ENCODE measurements at places on chromosomes 3 and 15.

DNA sequence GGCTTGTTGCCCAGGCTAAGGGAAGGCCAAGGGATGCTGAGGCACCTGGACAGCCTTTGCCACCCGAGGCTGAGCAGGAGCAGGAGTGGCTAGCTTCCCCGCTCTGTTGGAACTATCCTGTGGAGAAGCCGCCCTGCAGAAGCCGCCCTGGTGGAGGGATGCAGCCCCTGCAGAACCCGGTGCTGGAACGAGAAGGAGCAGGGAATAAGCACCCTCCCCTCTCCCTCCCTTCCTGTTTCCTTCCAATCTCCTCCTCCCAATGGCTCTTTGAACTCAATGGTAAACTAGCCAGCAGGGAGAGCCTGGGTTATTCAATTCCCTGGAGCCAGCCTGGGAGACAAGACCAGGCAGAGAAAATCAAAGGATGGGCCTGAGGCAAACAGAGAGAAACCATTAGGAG is 11.8 kb upstream of the HRG start:
- no peak for DNase-seq

DNA sequence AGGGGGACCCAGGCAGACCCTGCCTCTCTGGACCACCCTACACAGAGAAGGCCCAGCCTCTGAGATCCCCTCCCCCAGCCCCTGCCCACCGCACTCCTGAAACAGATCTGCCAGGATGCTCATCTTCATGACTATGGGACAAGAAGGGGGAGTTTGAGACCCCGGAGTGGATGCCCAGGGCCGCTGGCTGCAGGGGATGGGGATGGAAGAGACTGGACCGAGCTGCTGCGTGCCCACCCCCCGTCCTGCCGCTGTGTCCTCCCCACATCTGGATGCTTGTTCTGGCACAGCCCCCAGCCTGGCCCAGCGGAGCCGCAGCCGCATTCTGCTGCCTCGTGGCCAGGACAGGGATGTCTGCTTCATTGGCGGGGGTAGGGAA is 30.3 kb upstream of the SEMA3F start:
- no peak for DNase-seq

DNA sequence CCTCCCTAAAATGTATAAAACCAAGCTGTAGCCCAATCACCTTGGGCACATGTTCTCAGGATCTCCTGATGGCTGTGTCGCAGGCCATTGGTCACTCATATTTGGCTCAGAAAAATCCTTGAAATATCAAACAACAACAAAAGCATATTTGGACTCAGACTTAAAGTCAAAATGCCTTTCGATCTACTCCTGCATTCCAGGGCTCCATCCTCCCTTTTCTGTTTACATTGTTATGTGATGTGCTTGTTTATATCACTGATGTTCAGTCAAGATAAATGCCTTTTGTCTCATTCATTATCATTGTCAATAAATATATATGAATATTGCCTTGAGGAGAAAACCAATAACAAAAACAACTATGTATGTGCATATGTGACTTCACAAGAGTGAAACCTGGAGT is 31.7 kb downstream of the HGD start:
- no peak for DNase-seq

GRCh38 chr3:123186695-123187094 is 15.0 kb upstream of the SEC22A start:
- DNase-seq: no peak

DNA sequence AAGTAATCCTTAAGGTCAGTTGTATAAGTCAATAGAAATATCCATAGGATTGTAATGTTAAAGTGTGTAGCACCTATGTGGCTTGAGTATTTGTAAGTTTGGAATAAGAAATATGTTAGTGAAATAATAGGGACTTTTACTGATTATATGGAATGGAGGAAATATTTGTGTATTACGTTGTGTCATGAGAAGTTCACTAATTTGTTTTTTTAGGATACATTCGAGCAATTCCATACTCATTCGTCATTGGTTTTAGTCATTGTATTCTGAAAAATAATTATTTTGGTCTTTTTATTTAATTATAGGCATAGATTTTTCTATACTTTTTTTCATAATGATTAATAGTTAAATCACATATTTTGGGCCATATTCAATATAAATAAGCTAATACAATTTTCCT is 21.0 kb downstream of the MBNL1 start:
- DNase-seq: no peak

GRCh38 chr15:45376967-45377608 is 1.3 kb downstream of the GATM start:
- no peak for DNase-seq

GRCh38 chr3:115784739-115785536 is 161.6 kb downstream of the GAP43 start:
- DNase-seq: no peak

DNA sequence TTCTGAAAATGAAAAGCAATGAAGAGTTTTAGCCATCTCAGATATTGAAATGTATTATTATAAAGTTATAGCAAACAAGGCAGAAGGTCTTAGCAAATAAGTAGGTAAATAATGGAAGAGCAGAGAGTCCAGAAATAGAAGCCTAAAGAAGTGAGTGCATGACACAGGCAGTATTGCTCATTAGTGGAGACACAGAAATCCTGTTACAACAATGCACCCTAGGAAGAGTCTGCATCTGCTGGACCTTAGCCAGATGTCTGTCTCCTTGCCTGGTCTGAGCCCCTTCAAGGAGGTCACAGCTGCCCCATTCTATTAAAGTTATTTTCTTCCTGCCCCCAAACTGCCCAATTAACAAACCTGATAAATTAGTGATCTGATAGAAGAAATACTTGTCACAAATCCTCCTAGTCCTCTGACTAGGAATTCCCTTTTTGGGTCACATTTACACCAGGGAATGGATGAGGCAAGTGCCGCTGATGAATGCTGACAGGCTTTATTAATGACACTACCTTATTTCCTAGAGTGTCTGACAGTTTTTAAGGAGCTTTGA is 51.9 kb downstream of the HOMER2 start:
- no peak for DNase-seq

DNA sequence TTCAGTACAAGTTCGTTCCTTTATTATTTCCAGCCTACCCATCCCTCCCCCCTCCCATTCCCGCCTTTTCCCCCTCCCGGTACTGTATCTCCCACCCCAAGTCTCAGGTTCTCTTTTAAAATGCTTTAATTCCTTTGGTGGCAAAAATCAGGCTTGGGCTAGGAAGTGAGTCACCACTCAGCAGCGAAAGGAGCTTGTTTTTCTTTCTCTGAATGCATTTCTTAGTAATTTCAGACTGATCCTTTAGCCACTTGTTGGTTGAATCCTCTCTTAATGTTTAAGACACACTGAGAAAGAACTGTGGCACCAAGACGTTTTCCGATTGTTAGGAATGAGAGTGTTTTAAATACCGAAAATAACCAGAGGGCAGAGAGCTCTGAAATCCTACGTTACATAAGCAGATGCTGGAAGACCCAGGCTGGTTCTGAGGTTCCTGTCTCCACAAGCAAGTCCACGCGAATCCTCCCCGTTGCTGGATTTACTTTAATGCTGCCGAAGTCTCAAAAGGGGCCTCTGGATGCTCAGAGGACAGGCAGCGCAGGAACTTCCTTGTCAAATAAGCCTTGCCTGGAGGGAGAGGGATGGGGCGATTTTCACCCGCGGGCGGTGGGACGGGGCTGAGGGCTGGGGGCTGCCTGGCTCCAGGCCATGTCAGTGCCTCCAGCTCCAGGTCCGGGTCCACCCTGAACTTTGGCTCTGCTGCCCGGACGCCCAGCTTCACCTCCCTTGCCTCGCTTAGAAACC is 854 bp upstream of the COL8A1 start:
- DNase-seq: no peak

DNA sequence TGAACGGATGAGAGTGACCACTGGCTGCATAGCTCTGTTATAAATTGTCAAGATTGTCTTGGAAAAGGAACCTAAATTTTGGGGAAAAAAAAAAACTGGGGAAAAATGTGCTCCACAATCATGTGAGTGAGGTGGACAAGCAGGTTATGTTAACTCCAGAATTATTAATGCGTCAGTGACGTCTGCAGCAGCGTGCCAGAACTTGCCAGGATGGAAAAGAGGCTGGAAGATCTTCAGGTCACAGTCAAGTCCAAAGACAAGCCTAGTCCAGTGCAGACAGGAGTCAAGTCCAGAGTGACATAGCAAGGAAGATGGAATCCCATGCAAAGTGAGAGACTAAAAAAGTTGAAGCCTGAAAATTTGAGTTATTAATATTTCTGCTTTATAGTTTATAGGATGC is 140.6 kb downstream of the RYR3 start:
- no peak for DNase-seq

- no peak for DNase-seq
Observed at GRCh38 chr3:8237893-8238292, 263.7 kb upstream of the LMCD1 start.

- no peak for DNase-seq
Observed at GRCh38 chr3:120772081-120772480, 29.5 kb downstream of the GTF2E1 start.

DNA sequence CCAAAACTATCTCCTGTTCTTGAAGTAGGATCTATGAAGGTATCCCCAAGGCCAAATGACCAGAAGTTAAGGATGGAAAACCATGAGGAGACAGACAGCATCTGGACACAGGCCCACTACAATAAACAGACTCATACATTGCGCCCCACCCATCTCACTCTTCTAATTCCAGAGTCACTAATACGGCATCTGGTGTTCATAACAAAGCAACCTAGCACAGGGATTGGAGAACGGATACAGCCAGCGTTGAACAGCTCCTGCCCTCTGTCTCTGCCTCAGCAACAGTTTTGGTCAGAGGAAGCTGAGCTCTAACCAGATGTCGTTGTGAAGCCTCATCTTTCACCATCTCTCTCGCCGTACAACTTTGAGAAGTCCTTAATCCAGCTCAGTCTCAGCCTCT is 44.5 kb upstream of the CCDC80 start:
- no peak for DNase-seq

- DNase-seq: peak; percentile 50
Observed at GRCh38 chr3:151282921-151283320, 4.6 kb upstream of the P2RY14 start.

GRCh38 chr3:30597769-30598134 is 8.6 kb upstream of the TGFBR2 start:
- no peak for DNase-seq

DNA sequence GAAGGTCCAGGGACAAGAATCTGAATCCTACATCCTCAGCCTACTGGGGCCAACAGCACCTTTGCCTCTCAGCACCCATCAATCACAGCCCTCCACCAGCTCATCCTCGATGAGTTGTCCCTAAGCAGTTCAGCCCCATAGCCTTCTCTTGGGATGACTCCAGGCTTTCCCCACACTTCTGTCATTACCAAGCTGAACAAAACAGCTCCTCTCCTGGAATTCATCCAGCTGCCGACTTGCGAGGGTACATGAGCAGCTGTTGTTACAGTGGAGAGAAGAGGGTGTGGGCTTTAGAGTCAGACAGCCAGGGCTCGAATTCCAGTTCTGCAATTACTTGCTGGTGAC is 69.0 kb upstream of the THBS1 start:
- DNase-seq: no peak

- DNase-seq: no peak
Observed at GRCh38 chr3:136008221-136008620, 42.7 kb downstream of the PPP2R3A start.

- no peak for DNase-seq
Observed at GRCh38 chr3:71128961-71129360, 454.6 kb downstream of the FOXP1 start.

GRCh38 chr15:83570756-83571155 is 83.2 kb upstream of the ADAMTSL3 start:
- DNase-seq: no peak

- no peak for DNase-seq
Observed at GRCh38 chr15:52546031-52546751, 17.5 kb upstream of the MYO5A start.

DNA sequence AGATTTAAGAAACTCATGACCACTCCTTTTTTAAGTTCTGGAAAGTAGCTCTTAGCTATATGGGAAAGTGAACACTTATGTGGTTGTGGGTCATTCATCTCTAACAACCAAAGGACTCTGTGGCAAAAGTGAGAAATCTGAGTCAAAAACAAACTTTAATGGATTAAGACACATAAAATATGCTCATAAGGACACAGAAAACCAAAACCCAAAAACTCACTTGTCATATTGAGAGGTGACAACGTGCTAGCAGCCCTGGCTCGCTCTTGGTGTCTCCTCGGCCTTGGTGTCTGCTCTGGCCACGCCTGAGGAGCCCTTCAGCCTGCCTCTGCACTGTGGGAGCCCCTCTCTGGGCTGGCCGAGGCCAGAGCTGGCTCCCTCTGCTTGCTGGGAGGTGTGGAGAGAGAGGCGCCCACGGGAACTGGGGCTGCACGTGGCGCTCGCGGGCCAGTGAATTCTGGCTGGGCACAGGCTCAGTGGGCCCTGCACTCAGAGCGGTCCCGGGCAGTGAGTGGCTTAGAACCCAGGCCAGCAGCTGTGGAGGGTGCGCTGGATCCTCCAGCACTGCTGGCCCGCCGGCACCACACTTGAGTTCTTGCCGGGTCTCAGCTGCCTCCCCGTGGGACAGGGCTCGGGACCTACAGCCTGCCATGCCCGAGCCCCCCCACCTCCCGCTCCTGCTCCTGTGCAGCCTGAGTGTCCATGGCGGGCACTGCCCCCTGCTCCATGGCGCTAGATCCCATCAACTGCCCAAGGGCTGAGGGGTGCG is 30.3 kb upstream of the SKIL start:
- no peak for DNase-seq

DNA sequence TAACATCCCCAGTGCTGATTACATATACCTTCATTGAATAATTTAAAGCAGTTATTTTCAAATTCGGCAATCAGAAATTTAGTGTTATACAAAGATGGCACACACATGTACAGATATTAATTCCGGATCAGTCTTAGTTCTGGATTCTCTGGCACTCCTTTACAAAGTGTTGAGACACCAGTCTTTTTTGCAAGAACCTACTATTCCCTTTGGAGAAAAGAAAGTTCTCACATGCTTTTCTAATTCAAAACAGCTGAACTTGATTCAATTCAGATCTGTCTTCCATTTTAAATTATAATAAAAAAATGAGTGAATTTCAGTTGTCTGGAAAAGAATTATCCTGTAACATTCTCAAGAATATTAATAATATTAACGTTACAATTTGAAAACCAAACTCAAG is 20.4 kb downstream of the CCDC191 start:
- no peak for DNase-seq

- DNase-seq: no peak
Observed at GRCh38 chr3:73215281-73215680, 153.8 kb downstream of the EBLN2 start.

Data from thymus (tissue), 14 donors.